ENCODE measurements at places on chromosomes 5 and 9. TPM values are rescaled to one million over a fixed set of nuclear protein-coding genes. Genes with fewer than 3 reads are reported as not detected.

CCDC192 gene
- not detected for total RNA-seq

FAM120AOS gene
- total RNA-seq, result 29.7 TPM

GRCh38 chr5:134554319-134555222, 29.1 kb downstream of the JADE2 start:
- no peak overlapping the region for H3K4me3 ChIP-seq
- no peak overlapping the region for H3K27ac ChIP-seq
- H3K27me3 ChIP-seq, result no peaks in the 10 kb centered on the region
- H3K4me1 ChIP-seq, result peaks cover 55% of the 10 kb centered on the region

PALM2AKAP2 gene
- total RNA-seq, result 61.3 TPM

EQTN gene
- not detected for total RNA-seq

DNA sequence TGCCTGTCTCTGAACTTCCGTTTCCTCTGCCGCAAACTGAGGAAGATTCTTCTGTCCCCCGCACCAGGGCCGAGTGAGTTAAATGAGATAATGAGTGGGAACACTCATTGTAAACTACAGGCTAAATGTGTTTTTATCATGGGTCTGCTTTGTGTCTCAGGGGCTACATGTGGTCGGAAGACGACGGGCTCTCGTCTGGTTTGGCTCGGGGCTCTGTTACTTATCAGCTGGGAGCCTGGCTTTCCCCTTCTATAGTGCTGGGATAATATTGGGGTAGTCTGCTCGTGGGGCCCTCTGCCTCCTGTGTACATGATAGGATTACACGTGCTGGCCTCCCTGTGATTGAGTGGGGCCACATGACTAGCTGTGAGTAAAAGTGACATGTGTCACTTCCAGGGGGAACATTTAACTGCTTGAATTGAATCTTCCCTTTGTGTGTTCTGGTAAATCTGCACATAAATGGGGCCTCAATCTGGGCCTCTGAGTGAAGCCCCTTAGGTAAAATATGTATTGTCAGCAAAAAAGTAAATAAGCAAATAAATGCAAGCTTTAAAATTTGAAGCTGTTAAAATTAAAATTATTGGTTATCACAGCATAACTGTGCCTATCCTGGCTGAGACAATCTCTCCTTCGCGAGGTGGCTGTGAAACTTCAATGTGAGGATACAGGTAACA, 86.9 kb upstream of the SH3PXD2B start:
- H3K27ac ChIP-seq, result no peak overlapping the region
- H3K36me3 ChIP-seq, result no peaks in the 10 kb centered on the region
- H3K27me3 ChIP-seq, result peaks cover 11% of the 10 kb centered on the region
- H3K4me3 ChIP-seq, result no peak overlapping the region
- no peaks in the 10 kb centered on the region for H3K4me1 ChIP-seq

CER1 gene
- total RNA-seq, result 2.8 TPM

DNA sequence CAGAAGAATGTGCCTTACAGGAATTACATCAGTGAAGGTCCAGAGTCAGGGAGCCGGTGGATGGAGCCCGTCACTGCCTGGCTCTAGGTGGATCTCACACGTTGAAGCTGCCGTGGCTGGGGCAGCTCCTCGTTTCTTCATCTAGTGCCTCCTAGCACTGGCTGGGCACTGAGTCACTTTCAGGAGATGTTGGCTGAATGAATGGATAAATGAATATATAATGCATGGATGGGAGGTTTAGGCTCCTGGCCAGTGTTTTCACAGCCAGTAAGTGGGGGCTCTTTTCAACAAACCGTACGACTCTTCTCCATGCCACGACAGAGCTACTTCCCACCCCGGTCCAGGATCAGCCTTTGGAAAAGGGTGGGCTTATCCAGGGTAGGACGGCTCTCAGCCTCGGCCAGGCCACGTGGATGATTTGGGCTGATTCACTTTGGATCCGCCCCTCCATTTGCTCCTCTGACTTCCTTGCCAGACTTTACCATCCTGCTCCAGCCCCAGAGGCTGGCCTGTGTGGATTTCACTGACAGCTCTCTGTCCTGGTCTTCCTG, 1.3 kb upstream of the SH3PXD2B start:
- peaks cover 40% of the 10 kb centered on the region for H3K4me1 ChIP-seq
- H3K4me3 ChIP-seq, result no peak overlapping the region
- H3K36me3 ChIP-seq, result no peaks in the 10 kb centered on the region
- peak; percentile 67 for DNase-seq
- H3K27ac ChIP-seq, result peak overlapping the region; percentile 26

IDNK gene
- total RNA-seq, result 1.3 TPM

PCDHB16 gene
- 3.2 TPM for total RNA-seq

DNA sequence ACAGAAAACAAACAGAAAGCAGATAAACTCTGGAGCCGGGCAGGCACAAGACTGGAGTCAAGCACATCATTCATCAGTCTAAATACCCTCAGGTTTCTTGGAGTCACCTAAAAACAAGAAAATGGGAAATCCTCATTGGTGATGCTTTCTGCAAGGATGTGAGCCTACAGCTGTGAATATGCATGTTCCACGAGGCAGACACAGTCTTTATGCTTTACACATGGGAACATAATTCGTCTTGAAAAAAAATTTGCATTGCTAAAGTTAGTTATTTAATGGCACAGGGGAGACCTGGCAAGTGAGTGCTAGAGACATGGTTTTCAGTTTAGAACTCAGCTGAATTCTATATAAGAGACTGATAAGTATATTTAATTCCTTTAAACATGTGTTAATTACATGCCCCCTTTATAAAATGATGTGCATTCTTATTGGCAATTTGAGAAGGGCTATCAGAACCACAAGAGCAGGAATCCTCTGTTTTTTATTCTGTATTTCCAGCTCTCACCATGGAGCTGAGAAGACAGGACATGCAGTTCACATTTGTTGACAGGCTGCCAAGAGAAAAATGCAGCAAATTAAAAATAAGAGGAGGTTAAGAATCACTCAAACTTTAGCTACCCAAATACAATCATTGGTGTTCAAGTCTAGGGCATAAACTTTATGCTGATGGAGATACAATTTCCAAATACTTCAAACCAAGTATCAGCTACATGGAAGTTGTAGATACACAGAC, 438.0 kb upstream of the MPDZ start:
- peak; percentile 27 for DNase-seq
- H3K36me3 ChIP-seq, result no peaks in the 10 kb centered on the region
- H3K4me1 ChIP-seq, result peaks cover 34% of the 10 kb centered on the region
- peak overlapping the region; percentile 71 for H3K27ac ChIP-seq
- no peak overlapping the region for H3K4me3 ChIP-seq
- H3K27me3 ChIP-seq, result no peaks in the 10 kb centered on the region

- peaks cover 7% of the 10 kb centered on the region for H3K4me1 ChIP-seq
- no peaks in the 10 kb centered on the region for H3K36me3 ChIP-seq
- no peak overlapping the region for H3K27ac ChIP-seq
- H3K27me3 ChIP-seq, result no peaks in the 10 kb centered on the region
These were observed 68.2 kb upstream of the ITGA2 start for GRCh38 chr5:52920929-52921328.

TBCA gene
- total RNA-seq, result 222 TPM

ZNF883 gene
- total RNA-seq, result 1.9 TPM

SLCO6A1 gene
- total RNA-seq, result not detected

DNA sequence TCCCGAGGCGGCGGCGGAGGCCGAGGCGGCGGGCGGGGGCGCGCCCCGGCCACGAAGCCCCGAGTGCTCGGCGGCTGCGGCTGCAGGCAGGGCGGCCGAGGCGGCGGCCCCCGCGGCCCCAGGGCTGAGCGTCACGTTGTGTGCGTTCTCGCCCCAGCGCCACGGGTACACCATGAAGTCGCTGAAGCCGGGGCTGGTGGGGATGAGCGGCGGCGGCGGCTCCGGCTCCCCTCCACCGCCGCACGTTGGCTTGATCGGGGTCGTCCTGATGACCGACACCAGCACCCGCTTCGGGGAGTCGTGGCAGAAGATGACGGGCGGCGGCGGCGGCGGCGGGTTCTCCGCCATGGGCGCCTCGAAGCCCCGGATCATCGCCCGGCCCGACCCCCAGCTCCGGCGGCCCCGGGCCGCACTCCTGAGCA, 498 bp downstream of the ZNF367 start:
- peaks cover 25% of the 10 kb centered on the region for H3K4me1 ChIP-seq
- peak overlapping the region; percentile 87 for H3K4me3 ChIP-seq
- H3K27me3 ChIP-seq, result no peaks in the 10 kb centered on the region
- H3K27ac ChIP-seq, result peak overlapping the region; percentile 88
- no peaks in the 10 kb centered on the region for H3K36me3 ChIP-seq

WNT8A gene
- not detected for total RNA-seq

CNTLN gene
- 4.4 TPM for total RNA-seq

DNA sequence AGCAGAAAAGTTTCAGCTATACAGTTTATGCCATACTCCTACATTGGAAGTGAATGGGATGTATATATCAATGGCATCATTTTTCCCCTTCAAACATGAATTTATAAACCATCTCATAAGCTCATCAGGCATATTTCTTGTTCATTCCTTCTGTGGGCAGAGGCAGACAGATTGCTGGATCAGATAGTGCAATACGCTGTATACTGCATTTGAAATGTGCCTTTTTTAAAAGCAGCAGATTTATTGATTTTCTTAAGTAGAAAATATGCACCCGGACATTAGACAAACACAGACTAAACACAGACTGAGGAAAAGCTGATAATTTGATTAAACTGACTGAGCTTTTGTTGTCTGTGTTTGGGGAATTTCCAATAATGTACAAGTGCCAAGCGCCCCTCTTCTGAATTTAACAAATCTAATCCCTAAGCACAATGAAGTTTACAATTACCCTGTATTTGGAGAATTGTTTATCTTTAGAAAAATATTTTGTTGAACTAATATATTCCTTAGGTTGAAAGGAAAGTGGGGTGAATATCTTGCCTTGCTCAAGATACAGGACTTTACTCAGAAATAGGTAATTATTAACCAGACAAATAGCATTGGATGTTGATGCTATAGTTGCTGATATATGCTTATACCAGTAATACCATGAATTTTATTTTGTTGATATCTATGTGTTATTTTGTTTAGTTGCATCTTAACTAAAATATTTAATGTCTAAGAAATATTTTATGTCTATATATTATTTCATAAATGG, 566.6 kb upstream of the MEF2C start:
- H3K4me1 ChIP-seq, result no peaks in the 10 kb centered on the region
- no peaks in the 10 kb centered on the region for H3K27me3 ChIP-seq
- no peak for DNase-seq
- H3K27ac ChIP-seq, result no peak overlapping the region
- no peaks in the 10 kb centered on the region for H3K36me3 ChIP-seq

- no peak for DNase-seq
- no peaks in the 10 kb centered on the region for H3K27me3 ChIP-seq
- peaks cover 11% of the 10 kb centered on the region for H3K4me1 ChIP-seq
These were observed 59.8 kb downstream of the FOXD1 start for GRCh38 chr5:73388740-73389139.

CTSL gene
- 94.9 TPM for total RNA-seq

GRCh38 chr5:76521240-76521758, 101.9 kb downstream of the F2RL2 start:
- peaks cover 14% of the 10 kb centered on the region for H3K4me1 ChIP-seq
- peak; percentile 94 for DNase-seq
- H3K27ac ChIP-seq, result peak overlapping the region; percentile 88
- no peak overlapping the region for H3K4me3 ChIP-seq

- H3K36me3 ChIP-seq, result peaks cover 7% of the 10 kb centered on the region
- no peak overlapping the region for H3K27ac ChIP-seq
- H3K27me3 ChIP-seq, result no peaks in the 10 kb centered on the region
- peaks cover 5% of the 10 kb centered on the region for H3K4me1 ChIP-seq
- no peak for DNase-seq
These were observed 55.3 kb upstream of the EXOC3 start for GRCh38 chr5:387491-388265.

FAM153A gene
- not detected for total RNA-seq

GRCh38 chr5:79005151-79005550, 20.0 kb upstream of the ARSB start:
- H3K27me3 ChIP-seq, result no peaks in the 10 kb centered on the region
- no peak overlapping the region for H3K4me3 ChIP-seq
- DNase-seq, result no peak
- H3K27ac ChIP-seq, result no peak overlapping the region

ZFP2 gene
- total RNA-seq, result 1.1 TPM

ELAVL2 gene
- total RNA-seq, result 22.2 TPM

DNA sequence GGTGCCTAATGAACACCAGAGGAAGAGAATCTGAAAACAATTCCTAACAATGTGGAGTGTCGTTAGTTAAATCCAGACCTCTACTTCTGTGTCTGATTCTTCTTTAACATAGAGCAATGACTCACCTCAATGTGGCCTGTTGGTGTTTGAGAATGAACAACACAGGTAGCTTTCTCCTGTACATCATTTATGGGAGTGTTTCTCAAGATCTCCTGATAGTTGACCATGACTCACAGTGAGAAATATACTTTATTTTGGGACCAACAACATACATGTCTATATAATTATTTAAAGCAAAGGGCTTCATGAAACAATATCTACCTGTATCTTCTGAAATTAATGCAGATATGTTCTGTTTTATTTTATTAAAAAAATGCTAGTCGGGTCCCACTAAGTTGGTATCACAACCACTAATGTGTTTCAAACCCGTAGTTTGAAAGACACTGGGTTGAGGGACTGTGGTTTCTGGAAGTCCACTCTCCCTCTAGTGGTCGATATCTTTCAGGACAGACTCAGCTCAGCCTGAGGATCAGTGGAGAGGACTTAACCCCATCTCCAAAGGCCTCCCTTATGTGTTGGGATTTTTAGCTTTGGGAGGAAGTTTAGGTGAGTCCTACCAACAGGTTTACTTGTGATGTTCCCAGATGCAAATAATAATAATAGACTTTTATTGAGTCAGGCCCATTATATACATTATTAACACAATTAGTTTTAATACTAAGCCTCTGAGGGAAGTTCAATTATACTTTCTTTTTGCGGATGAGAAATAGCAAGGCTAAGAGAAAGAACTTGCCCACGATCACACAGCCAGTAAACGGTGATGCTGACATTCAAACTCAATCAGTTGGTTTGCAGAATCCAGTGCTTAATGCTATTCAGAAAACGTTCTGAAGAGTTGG, 70.0 kb upstream of the KLF9 start:
- H3K27me3 ChIP-seq, result no peaks in the 10 kb centered on the region
- peak; percentile 64 for DNase-seq
- H3K36me3 ChIP-seq, result no peaks in the 10 kb centered on the region
- H3K27ac ChIP-seq, result no peak overlapping the region
- H3K4me3 ChIP-seq, result no peak overlapping the region

DNA sequence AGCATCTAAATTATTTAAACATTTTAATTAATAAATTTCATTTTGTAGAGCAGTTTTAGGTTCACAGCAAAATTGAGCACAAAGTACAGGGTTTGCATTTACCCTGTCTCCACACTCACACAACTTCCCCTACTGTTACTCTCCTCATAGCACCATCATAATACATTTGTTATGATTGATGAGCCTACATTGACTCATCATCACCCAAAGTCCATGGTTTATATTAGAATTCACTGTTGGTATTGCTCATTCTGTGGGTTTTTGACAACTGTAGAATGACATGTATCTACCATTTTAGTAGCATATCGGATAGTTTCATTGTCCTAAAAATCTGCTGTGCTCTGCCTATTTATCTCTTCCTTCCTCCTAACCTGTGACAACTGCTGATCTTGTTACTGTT, 411.1 kb upstream of the MPDZ start:
- no peak overlapping the region for H3K27ac ChIP-seq
- peak; percentile 9 for DNase-seq
- no peaks in the 10 kb centered on the region for H3K27me3 ChIP-seq
